ENCODE measurements at places on chromosomes 2 and 18. TPM values are rescaled to one million over a fixed set of nuclear protein-coding genes. Genes with fewer than 3 reads are reported as not detected.

Gene C1GALT1C1L
- 0.24 TPM for total RNA-seq

Gene CFC1
- 25.5 TPM for total RNA-seq

Gene AFTPH
- total RNA-seq = 38.1 TPM

Gene KANSL1L
- total RNA-seq = 11.9 TPM

Gene LRATD1
- 21.6 TPM for total RNA-seq

Gene PDE1A
- total RNA-seq = 3.6 TPM

Gene AMER3
- 10.9 TPM for total RNA-seq

Gene SULT1C4
- total RNA-seq = 27.5 TPM

Gene MAP3K19
- total RNA-seq = 1.1 TPM

Gene DNER
- total RNA-seq = 15.9 TPM

Gene FAM110C
- 2.6 TPM for total RNA-seq

Gene CD302
- total RNA-seq = 4.2 TPM

- no peak for DNase-seq
Observed at GRCh38 chr2:8217468-8218030, 464.3 kb upstream of the ID2 start.

DNA sequence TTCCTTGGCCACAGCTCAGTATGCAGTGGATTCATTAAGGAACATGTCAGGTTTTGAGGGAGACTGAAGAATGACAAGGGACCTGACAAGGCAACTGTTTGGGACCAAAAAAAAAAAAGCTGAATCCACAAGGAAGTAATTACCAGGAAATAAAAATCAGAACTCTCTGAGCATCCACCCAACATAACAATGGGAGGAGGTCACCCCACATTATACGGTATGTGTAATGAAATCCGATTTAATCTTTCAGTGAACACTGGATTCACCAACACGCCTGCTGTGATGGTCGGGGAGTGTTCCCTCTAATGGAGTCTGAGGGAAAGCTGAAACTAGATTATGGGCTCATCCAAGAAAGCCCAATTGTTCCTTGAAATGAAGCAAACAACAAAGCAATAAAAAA lies 329.3 kb downstream of the ETAA1 start:
- no peak for DNase-seq

- DNase-seq = no peak
Observed at GRCh38 chr2:160621748-160622147, 128.1 kb upstream of the RBMS1 start.

DNA sequence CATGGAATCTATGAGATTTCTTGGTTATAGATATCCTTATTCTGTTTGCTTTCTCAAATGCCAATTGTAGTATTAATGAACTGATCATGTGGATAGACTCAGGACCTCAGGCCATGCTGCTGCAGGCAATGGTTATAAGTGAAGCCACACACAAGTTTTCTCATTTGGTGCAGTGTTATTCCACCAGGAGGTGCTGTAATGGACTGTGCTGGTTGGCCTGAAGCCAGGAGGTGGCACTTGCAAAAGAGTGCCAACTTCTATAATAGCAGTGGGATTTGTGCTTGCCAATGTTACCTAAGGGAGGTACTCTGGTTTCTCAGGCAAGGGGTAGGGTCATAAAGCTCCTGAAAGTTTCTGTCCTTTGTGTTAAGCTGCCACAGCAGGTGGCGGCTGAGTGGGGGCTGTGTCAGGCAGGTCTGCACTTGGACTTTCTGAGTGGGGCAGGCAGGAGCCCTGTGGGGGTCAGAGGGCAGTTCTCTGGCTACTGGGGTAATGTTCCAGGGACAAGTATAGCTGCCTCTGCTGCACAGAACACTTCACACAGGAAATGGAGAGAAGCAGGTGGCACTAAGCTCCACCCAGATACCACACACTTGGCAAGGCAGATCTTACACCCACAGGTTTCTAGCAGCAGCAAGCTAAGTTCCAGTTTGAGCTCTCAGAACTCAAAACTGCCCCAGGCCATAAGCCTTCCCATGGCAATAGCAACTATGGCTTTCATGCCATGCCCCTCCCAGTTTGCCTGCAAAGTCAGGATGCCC lies 352.6 kb upstream of the CWC22 start:
- no peak for DNase-seq

DNA sequence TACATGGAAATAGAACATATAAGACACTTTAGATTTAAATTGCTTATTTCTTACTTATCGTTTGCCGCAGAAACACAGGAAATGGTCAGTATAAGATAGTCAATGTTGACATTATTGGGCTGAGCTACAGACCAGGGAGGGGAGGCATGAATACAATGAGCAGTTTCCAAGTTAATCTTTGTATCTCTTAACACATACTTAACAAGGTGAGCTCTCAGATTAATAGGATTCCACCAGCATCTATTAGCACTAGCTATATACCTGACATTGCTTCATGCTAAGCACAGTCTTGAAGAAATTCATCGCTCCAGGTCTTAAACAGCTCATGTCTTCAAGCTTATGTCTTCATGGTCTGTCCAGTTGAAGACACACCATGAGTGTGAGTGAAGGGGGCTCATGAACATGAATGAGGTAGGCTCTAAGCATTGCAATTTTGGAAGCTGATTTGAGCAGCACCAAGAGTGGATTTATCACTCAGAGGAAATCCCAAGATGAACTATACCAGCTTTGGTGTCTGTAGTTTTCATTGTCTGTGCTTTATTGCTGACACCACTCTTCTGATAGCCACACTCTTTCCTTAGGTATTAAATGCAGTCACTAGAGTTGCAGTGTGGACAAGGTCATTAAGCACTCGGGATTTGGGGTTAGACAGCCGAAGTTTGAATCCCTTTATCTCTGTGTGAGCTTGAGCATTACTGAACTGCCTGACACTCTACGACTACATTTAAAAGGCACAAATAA lies 359.3 kb upstream of the EPHA4 start:
- DNase-seq = no peak

GRCh38 chr2:37456479-37456878 lies 112.0 kb downstream of the QPCT start:
- no peak for DNase-seq

- no peak for DNase-seq
Observed at GRCh38 chr2:208148803-208149202, 2.8 kb upstream of the CRYGB start.

- no peak for DNase-seq
Observed at GRCh38 chr2:112728378-112729175, 7.8 kb downstream of the NT5DC4 start.

DNA sequence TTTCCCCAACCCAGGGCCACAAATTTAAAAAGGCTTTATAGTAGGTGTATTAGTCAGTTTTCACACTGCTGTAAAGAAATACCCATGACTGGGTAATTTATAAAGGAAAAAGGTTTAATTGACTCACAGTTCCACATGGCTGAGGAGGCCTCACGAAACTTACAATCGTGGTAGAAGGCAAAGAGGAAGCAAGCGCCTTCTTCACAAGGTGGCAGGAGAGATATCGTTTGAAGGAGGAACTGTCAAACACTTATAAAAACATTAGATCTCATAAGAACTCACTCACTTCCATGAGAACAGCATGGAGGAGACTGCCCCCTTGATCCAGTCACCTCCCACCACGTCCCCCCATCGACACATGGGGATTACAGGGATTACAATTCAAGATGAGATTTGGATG lies 70.4 kb downstream of the FECH start:
- DNase-seq = no peak

GRCh38 chr2:23628926-23629771 lies 244.2 kb downstream of the KLHL29 start:
- DNase-seq = no peak

- no peak for DNase-seq
Observed at GRCh38 chr2:182971820-182972547, 66.3 kb downstream of the NCKAP1 start.

DNA sequence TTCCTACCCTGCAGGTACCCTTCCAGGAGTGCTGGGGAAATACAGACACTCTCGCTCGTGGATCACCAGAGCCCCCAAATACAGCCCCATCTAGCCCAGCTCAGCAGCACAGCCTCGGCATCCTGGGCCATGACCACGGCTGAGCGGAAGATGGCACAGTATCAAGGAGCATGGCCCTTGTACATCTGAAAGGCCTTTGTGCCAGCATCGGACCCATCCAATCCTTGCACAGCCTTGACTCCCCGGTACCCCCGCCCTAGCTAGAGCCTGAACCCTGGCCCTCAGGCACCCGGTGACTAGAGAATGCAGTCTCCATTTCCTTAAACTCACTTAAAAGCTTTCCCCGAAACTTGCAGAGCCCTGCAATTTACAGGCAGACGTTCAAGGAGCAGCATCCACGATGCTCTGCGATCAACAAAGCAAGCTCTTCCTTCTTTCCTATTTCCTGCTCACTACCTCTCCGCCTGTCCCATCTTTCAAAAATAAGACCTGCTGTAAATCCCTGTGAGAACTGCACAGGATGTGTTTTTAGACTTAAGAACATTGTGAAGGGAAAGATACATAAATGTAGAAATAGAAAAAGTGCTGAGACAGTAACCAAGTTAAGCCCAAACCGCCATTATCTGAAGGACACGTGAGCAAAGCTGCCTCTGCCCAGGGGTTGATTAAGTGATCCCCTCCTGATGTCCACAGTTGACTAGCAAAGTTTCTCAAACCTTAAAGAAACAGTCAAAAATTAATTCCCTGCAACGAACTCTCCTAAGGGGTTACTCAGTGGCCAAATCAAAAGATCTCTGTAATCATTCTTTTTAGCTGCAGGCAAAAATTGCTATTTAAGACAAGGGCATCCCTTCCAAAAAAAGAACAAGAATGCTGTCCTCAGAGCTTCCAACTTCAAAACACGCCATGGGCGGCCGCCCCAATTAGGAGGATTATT lies 48.5 kb downstream of the ZNF516 start:
- peak; percentile 64 for DNase-seq

DNA sequence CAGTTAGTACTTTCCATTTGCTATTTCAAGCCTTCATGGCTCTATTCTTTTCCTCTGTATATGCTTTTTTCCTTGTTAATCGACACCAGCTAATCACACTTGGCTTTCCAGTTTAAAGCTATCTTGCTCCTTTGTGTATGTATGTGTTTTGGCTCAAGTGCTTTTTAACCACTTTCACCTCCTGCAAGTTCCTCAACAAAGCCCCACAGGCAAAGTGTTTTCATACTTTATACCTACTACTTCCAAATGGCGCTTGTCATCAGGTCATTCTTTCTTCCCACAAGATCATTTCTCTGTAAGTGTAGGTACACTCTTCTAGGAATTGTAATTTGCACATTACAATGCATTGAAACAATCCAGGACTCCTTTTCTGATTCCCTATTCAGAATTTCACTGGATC lies 64.0 kb upstream of the FIGN start:
- no peak for DNase-seq

GRCh38 chr2:202848813-202849212 lies 22.8 kb downstream of the ICA1L start:
- no peak for DNase-seq

GRCh38 chr2:86231680-86232372 lies 32.6 kb downstream of the MRPL35 start:
- no peak for DNase-seq

GRCh38 chr2:189763908-189764661 lies 1.5 kb upstream of the OSGEPL1 start:
- no peak for DNase-seq

DNA sequence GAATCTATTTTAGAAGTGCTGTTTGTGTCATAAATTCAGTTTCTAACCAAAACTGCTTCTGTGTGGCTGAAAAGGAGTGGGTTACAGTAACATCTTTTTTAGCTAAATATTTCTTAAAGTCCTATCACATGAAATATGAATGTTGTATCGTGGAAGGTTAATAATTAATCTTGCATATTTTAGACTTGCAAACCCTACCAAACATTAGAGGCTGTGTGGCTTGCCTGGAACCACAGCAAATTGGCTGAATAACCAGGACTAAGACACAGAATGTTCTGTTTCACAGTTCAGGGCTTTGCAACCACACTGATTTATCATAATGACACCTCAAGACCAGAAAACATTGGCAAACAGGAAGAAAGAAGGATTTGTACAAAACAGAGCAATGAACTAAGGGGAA lies 208.9 kb upstream of the CNTNAP5 start:
- DNase-seq = no peak

- no peak for DNase-seq
Observed at GRCh38 chr2:160408173-160408958, 85.2 kb downstream of the RBMS1 start.

DNA sequence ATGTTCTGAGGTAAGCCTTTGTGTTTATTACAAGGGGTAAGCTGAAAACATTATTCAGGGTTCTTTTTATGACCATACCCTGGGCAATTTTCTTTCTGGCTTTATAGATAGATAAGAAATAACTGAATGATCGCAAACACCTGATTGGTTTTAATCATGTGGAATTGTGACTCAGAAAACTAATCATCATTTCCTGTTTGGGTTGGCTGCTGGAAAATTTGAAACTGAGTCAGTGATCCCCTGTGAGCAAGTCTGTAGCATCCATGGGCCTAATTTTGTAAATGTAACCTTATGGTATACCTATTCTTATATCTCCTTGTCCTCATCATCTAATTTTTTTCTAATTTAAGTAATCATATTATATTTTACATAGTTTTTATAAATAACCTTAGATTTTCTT lies 34.3 kb downstream of the CCDC68 start:
- DNase-seq = no peak

- DNase-seq = no peak
Observed at GRCh38 chr2:177348118-177348654, 44.4 kb upstream of the AGPS start.

- no peak for DNase-seq
Observed at GRCh38 chr2:55136138-55136541, 85.9 kb upstream of the RTN4 start.
